A549 treated with RU486 at 1 μM for 4 hours (cell line): ENCODE measurements at places on chromosomes 7 and 10. TPM values are rescaled to one million over a fixed set of nuclear protein-coding genes. Genes with fewer than 3 reads are reported as not detected.

The NUTM2D gene
- 1.0 to 1.8 TPM (median 1.4 TPM) in 5 replicates for total RNA-seq

The HPSE2 gene
- not detected in 5 replicates for total RNA-seq

The METTL27 gene
- 7.2 to 11.6 TPM (median 9.1 TPM) in 5 replicates for total RNA-seq

The FAM204A gene
- total RNA-seq = 40.3 to 77.2 TPM (median 45.8 TPM) in 5 replicates

The PLCE1 gene
- total RNA-seq = 5.1 to 6.2 TPM (median 5.6 TPM) in 5 replicates

The ANKRD61 gene
- total RNA-seq = 0.50 to 0.69 TPM (median 0.54 TPM) in 5 replicates
